ENCODE measurements at places on chromosomes 5 and 9.

GRCh38 chr5:105413406-105413990 is 1850.9 kb upstream of the NUDT12 start:
- no peak for DNase-seq

- no peak for DNase-seq
Observed at GRCh38 chr9:109986521-109986991, 206.6 kb downstream of the PALM2AKAP2 start.

GRCh38 chr9:12794101-12794799 is 19.4 kb downstream of the LURAP1L start:
- DNase-seq, result no peak

- no peak for DNase-seq
Observed at GRCh38 chr9:104144336-104144735, 50.2 kb downstream of the SMC2 start.

- DNase-seq, result no peak
Observed at GRCh38 chr5:173231996-173232498, 3.0 kb downstream of the NKX2-5 start.

DNA sequence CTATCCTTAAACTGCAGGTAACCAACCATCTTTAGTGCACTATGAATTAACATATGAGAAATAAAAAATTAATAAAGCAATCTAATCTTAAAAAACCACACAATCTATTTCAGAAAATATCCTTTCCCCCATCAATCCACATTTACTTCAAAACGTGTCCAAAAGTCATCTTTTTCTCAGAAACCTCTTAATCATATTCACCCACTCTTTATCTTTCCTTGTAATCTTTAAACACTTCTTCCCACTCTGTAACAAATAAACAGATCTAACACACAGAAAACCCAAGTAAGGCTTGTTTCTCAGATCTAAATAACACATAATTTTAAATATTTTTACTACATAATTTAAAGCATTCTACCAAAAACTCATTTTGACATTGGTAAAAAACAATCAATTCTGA is 44.4 kb downstream of the EFCAB9 start:
- DNase-seq, result no peak

GRCh38 chr9:136441681-136442245 is 2.1 kb upstream of the INPP5E start:
- no peak for DNase-seq

- DNase-seq, result no peak
Observed at GRCh38 chr9:4116071-4116581, 183.7 kb downstream of the GLIS3 start.

DNA sequence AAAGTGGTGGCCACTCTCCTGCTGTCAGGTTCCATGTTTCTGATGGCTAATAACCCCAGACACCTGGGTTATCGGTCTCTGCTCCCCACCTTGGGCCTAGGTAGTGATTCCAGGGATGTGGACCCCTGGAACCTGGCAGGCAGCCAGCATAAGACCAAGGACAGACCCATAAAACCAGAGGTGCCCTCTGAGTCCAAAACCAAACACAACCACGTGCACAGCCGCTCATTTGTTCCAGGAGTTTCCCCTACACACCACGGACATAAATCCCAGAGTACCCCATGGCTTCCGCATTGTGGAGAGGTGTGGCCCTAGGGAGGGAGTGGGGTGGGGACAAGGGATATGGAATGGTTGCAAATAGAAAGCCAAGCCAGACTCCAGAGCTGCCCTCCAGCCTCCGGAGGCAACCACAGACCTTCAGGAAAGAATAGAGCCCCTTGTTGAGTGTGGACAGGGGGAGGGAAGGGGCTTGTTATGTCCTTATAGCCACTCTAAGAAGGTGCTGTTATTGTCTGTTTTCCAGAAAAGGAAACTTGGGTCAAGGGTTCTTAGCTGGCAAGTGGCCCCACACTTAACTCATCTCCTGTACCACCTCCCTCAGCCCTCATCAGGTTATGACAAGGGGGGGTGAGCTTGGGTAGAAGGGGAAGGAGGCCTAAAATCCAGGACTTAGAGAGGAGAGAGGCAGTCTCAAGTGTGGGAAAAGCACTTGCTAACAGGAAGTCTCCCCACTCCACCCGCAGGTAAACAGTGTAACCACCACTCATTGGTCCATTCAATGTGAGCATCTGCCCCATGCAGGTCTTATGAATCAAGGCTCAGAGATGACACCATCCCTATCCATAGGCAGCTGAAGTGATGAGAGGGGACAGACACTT is 23.6 kb upstream of the CYSTM1 start:
- no peak for DNase-seq

- DNase-seq, result no peak
Observed at GRCh38 chr5:39712316-39713249, 287.8 kb upstream of the DAB2 start.

DNA sequence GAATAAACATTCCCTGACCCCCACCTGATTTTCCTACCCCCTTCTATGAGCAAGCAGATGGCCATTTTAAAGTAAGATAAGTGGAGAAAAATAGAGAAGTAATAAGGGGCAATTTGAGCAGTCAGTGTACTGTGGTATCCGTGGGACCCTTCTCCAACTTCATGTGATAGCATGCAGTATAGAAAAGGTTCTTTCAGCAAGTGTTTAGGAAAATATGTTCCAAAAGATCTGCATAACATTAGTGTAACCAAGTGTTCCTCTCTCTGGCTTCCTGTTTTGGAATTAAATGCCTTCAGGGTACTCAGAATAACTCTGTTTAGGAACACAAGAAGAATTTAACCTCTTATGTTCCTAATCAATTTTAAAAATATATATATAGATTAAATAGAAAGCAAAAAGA is 134.9 kb downstream of the ATG10 start:
- DNase-seq, result no peak

- no peak for DNase-seq
Observed at GRCh38 chr5:93594591-93595419, 11.8 kb downstream of the NR2F1 start.

DNA sequence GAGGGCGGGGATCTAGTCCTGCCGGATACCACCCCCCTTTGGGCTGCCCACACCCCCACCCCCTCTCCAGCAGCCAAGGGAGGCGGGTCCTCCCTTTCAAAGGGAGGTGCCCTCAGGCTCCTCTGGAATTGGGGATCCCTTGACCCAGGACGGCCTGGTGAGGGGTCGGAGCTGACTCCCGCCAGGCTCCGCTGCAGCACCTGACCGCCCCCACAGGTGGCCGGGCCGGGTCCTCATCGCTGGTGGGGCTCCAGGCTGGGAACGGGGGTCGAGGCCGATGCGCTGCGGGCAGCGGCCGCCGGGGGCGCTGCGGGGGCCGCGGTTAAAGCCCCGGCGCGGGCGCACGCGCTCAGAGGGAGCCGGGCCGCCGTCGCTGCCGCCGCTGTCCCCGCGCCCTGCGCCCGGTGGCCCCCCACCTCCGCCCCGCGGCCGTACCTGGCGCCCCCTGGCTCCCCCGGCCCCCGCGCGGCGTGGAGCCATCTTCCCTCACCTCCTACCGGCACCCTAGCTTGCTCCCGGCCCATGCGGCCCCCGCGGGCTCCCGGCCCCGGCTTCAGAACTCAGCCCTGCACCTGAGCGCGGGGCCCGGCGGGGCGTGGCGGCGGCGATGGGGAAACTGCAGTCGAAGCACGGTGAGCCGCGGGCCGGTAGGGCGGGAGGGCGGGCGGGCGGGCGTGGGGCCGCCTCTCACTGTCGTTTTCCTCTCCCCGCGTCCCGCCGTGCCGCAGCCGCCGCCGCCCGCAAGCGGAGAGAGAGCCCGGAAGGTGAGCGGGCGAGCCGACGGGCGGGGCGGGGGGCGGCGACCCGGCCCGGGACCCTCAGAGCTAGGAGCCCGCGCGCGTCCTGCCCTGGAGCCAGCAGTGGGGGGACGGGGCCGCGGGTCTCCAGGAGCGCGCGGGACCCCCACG is at the start of gene NKD2:
Gene NKD2 (plus strand): TSS at position 352 of the 908 bp plus-strand sequence. CDS start 256 bp downstream, at position 608.
- DNase-seq, result peak; percentile 28

DNA sequence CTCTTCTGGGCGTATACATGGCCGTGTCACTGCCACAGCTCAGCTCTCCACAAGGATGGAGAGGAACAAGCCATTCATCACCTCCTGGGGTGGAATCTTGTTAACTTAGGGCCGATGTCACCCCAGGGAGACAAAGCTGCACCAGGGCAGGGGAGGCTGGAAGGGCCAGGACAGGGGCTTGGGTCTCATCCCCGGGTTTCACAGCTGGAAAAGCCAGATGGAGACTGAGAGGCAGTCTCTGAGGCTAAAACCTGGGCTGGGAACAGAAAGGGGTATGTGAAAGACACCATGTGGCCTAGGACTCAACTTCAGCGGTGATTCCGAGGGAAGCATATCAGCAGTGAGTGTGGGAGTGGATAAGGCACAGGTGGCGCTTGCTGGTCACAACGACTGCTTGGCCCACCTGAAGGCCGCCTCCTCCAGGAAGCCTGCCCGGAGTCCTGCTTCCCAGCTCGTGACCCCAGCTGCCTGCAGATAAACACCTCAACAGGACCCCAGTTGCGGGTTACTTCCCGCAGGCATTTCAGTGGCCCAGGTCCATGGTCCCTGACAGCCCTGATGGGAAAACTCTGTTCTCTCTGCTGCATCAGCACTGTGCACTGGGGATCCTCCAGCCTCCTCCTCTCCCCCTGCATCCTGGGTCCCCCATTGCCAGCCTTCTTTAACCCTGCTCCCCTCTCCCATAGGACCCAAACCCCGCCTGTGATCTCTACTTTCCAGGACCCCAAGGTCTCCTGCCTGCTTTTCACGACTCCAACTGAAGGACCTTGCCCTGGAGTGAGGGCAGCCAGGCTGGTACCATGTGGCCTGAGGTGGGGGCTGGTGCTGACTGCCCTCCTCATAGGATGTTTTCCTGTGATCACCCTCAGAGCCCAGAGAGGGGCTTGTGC is 51.7 kb upstream of the FCN1 start:
- no peak for DNase-seq

GRCh38 chr9:3526997-3527940 is 1.5 kb upstream of the RFX3 start:
- no peak for DNase-seq

- no peak for DNase-seq
Observed at GRCh38 chr9:121529237-121529987, 29.8 kb upstream of the GGTA1 start.

DNA sequence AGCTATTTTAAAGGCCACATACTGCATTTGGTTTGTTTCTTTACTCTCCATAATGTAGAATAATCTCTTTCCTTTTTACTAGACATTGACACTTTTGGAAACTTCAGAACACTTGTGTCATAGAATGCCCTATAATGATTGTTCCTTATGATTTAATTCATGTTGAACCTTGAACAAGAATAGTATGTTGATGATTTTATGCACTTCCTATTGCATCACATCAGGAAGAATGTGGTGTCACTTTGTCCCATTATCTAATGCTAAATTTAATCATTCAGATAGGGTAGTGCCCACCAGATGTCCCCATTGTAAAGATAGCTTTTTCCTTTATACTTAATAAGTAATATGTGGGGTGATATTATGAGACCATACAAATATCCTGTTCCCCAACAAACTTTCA is 19.4 kb upstream of the DEPDC1B start:
- DNase-seq, result no peak

- DNase-seq, result no peak
Observed at GRCh38 chr9:74500584-74500924, 3.4 kb downstream of the RORB start.

- no peak for DNase-seq
Observed at GRCh38 chr9:92422611-92423338, 1.5 kb downstream of the OMD start.

- no peak for DNase-seq
Observed at GRCh38 chr5:156087577-156088110, 239.3 kb upstream of the SGCD start.
